ENCODE measurements at places on chromosomes 12 and 14. TPM values are rescaled to one million over a fixed set of nuclear protein-coding genes. Genes with fewer than 3 reads are reported as not detected.

GRCh38 chr12:49557917-49558215 is 10.1 kb downstream of the MCRS1 start:
- peak; percentile 13 for DNase-seq

GRCh38 chr12:93381161-93381975 is 3.6 kb downstream of the NUDT4 start:
- peak; percentile 29 for DNase-seq

DNA sequence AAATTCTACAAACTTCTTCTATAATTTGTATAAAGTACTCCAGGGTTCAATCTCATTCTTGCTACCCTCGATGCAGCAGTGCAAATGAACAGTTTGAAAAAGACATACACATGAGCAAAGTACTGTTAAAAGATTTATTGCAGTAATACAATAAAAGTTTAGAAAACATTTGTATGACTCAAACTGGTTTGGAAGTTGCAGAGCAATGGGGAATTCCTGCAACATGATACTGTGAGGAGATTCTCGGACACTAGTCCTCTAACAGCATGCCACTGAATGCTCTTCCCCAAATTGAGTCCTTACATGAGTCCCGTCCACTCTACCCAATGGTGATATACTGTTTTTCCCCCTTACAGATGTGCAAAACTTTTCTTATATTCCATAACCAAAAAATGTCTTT is 45.4 kb downstream of the ATG14 start:
- peak; percentile 12 for DNase-seq

The CAPZA3 gene
- not detected for total RNA-seq

The SLC10A1 gene
- total RNA-seq: not detected

The OVCH1 gene
- total RNA-seq: not detected

- peak; percentile 41 for DNase-seq
Observed at GRCh38 chr14:73788317-73788598, 63.4 kb upstream of the PTGR2 start.

DNA sequence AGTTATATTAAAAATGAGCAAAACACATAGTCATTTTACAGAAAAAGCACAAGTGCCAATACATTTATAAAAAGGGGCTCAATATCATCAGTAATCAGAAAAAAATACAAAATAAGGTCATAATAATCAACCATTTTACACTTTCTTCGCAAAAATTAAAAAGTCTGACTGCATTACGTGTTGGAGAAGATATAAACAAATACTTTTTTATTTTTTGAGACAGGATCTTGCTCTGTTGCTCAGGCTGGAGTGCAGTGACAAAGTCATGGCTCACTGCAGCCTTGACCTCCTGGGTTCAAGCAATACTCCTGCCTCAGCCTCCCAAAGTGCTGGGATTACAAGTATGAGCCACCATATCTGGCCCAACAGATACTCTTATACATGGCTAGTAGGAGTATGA is 181.5 kb upstream of the DIO3 start:
- no peak for DNase-seq

The PIANP gene
- total RNA-seq: not detected

The GALNT9 gene
- 0.17 TPM for total RNA-seq

DNA sequence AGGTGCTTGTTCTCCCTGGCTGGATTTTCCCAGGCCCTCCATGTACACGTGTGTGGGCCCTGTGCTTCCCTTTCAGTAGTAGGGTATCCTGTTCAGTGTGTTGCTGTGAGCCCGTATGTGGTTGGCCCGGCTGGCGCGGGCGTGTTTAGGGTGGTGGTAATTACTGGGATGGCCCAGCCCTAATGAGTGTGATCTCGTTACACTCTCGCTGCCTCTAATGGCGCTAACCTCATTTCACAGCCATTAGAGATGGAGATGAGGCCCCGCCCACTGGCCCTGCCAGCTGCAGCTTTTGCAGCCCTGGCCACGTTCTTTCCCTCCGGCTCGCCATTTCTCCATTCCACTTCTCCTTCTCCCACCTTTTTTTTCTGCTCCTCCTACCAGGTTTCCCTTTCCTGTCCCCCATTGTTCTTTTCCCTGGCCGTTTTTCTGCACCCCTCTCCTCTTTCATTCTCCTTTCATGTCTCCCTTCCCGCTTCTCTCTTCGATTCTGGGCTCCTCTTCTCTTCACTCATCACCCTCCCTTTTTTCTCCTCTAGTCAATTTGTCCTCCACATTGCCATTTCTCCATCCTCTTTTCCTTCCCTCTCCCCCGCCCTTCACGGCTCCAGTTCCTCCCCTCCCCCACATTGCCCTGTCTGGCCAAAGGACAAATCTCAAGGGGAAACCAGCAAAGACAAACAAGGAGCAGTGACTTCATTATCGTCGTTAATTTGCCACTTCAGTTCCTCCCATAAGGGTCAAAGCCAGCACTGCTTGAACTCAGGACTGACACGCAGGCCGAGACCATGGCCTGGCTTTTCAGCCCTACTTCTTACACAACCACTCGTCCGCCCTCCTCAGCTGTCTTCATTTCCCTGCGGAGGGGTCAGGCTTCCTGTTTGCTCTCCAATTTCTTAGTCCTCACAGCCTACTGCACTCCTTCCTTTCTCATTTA is 6.8 kb downstream of the ZFHX2 start:
- no peak for DNase-seq

The NFATC4 gene
- 11.1 TPM for total RNA-seq

The B4GALNT3 gene
- total RNA-seq: not detected

DNA sequence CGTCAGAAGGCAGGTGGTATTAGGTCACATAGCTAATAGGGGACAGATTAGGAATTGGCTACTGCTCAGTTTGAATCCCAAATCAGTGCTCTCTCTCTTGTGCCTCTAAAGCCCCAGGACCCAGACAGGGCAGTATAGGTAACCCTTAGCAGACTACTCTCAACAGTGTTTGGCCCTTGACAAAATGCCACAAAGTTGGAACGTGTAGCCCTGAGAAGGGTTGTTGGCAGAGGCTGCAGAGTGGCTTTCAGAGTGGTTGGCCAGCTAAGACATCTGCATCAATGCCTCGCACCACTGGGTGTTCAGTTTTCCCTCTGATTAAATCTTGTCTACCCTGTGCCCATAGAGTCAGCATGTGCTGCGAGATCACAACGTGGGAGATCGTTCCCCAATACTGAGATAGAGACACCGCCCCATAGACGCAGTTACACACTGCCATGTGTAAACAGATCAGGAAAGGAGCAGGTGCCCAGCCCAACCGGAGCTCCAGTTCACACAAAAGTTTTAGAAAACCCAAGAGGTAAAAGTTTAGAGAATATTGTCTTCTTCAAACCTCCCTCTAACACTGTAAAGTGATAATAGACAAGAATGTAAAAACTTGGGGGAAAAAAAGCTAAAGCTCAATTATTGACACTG is 48.3 kb downstream of the EML1 start:
- no peak for DNase-seq

DNA sequence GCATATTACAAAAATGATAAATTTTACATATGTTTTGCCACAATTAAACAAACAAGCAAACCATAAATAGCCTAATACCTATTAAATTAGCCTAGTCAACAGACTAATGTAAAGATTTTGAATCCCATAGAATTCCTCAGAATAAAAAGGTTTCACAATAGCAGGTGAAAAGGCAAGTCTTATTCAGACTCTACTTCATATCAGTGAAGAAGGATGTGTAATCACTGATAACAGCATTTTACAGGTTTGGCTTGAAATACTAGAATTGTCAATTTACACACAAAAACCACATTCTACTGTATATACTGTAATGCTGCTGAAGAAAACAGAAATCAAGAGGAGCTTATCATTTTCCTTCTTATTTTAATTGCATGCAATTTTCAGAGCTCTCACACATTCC is 90.8 kb upstream of the SSTR1 start:
- no peak for DNase-seq

GRCh38 chr12:63078906-63079305 is 72.1 kb downstream of the AVPR1A start:
- no peak for DNase-seq

The CMTM5 gene
- total RNA-seq: not detected

GRCh38 chr14:104176611-104177010 is 38.2 kb downstream of the KIF26A start:
- DNase-seq: no peak

GRCh38 chr14:93116676-93117200 is 1.0 kb upstream of the ITPK1 start:
- no peak for DNase-seq

The APOF gene
- not detected for total RNA-seq

DNA sequence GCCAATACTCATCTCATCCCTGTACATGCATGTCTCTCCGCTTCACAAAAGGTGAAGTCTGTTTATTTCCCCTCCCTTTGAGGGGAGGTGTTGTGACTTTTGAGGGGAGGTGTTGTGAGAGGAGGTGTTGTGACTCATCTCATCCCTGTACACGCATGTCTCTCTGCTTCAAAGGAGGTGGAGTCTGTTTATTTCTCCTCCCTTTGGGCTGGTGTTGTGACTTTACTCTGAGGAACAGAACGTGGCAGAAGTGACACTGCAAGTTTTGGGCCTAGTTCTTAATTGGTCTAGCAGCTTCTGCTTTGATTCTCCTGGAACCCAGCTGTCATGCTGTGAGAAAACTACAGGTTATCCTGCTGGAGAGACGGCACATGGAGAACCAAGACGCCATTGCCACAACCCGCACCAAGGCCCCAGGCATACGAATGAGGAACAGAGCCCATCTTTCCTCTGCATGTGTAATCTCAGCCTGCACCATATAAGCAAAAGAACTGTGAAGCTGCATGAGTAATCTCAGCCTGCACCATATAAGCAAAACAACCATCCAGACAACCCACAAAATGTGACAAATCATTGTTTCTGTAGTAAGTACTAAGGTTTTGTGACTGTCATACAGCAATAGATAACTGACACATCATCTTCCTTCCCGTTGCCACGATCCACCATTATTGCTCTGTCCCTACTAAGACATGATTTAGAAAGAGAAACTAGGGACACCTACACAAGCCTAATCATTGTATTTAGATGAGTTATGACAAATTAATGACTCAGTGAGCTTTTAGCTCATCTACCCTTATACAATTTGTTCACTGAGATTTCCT is 30.0 kb downstream of the GALNT4 start:
- no peak for DNase-seq

- peak; percentile 98 for DNase-seq
Observed at GRCh38 chr12:58341791-58342190, 400.4 kb downstream of the ATP23 start.

The GPR132 gene
- total RNA-seq: 0.09 TPM

DNA sequence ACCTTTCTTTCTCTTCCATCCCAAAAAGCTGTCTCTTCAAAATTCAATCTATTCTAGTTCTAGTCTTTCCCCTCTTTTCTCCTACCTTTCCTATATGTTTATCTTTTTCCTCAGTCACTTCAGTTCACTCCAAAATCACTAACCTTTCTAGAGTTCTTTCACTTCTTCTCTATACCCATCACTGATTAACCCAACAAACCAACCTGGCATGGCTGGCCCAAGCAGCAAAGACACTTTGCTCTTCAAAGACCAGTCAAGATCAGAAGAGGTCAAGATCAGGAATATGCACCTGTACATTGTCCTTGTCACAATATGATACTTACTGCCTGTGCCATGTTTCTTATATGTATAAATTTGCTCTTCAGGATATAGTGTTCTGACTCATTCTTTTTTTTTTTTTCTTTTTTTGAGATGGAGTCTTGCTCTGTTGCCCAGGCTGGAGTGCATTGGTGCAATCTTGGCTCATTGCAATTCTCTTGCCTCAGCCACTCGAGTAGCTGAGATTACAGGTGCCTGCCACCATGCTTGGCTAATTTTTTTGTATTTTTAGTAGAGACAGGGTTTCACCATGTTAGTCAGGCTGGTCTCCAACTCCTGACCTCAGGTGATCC is 112.9 kb downstream of the C12orf42 start:
- no peak for DNase-seq

DNA sequence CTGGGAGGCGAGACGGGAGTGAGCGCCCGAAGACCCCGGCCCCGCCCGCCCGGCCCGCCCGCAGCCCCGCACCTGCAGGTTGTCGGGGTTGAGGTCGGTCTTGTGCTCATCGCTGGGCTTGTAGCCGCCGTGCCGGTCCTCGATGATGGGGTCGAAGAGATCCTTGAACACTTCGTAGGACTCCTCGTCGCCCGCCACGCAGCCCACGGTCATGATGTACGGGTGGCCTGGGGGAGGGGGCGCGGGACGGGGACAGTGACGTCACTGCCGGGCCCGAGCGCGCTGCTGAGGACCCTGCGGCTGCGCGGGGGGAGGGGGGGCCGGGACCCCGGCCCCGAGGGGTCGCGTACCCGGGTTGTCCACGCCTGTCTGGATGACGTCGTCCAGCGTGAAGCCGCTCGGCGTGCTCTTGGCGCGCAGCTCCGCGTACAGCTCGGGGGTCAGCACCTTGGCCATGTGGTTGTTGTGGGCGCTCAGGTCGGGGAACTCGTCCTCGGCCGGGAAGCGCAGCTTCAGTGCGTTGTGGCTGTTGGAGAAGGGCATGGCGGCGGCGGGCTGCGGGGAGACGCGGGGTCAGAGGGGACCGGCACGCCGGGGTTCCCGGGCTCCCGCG is 573 bp downstream of the CKB start:
- DNase-seq: no peak

GRCh38 chr12:16258963-16259362 is 18.5 kb downstream of the SLC15A5 start:
- no peak for DNase-seq

DNA sequence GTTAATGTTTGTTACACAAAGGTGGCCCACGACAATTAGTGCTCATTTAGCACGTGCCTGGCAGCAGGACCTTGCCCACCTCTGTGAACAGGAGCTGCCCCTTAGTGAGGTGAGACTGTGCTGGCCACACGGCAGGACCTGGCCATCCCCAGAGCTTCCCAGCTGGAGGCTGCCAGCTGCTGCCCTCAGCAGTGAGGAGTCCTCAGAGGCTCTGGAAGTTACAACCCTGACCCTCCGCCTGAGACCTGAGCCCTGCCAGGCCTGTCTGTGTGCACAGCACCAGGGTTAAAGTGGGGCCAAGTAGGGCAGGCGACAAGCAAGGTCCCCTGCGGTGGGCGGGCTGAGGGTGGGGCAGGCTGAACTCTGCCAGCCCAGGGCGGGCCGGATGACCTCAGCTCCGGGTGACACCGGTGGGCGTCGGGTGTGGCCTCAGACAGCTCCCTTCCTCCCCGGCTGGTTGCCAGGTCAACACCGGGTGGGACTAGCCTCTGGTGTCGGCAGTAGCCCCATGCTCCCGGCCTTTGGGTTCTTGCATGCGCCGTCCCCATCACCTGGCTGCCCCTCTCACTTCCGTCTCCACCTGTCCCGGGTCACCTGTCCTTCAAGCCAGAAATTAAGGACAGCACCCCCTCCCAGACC is 9.2 kb upstream of the LBHD2 start:
- no peak for DNase-seq

DNA sequence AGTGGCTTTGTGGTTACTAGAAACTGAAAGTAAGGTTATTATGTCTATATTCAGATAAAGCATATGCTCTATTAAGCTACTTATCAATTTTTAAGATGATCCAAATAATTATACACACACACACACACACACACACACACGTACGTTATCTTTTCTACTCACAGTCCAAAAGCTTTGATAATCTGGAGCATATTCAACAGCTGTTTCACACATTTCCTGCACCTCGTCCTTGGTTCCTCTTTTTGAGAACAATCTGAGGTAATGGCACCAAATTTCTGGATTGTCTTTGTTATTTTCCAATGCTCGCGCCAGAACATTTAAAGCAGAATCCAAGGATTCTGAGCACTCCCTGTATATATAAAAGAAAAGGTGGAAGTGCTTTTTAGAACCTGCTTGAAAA is 37.5 kb downstream of the ZFC3H1 start:
- peak; percentile 61 for DNase-seq

- no peak for DNase-seq
Observed at GRCh38 chr14:54785136-54785777, 117.4 kb downstream of the GCH1 start.

- no peak for DNase-seq
Observed at GRCh38 chr14:21626491-21627230, 8.1 kb downstream of the OR10G2 start.

- peak; percentile 37 for DNase-seq
Observed at GRCh38 chr12:75661908-75662307, 150.5 kb upstream of the KRR1 start.
